ENCODE measurements at places on chromosomes 2 and 18. TPM values are rescaled to one million over a fixed set of nuclear protein-coding genes. Genes with fewer than 3 reads are reported as not detected.

DNA sequence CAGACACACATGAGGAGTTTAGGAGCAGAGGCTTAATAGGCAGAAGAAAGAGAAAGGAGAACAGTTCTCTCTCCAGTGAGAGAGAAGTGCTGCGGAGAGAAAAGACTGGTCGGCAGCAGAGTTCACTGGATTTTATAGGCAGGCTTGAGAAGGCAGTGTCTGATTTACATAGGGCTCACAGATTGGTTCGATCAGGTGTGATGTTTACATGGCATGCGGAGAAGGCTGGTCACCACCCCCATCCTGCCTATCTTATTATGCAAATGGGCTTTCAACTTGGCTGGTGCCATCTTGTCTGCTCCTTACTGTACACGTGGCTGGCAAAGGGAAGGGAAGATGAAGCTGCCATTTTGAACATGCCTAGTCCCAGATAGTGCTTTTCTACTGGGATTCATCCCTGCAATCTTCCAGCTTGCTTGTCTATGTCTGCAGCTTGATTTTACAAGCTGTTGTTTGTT is 113.4 kb downstream of the AP1S3 start:
- DNase-seq, result no peak

The ABCG8 gene
- total RNA-seq, result 0.23 TPM

The EPB41L5 gene
- 0.94 TPM for total RNA-seq

GRCh38 chr2:188978291-188979081 is 4.3 kb downstream of the COL3A1 start:
- DNase-seq, result no peak

The DUSP19 gene
- total RNA-seq, result 1.6 TPM

DNA sequence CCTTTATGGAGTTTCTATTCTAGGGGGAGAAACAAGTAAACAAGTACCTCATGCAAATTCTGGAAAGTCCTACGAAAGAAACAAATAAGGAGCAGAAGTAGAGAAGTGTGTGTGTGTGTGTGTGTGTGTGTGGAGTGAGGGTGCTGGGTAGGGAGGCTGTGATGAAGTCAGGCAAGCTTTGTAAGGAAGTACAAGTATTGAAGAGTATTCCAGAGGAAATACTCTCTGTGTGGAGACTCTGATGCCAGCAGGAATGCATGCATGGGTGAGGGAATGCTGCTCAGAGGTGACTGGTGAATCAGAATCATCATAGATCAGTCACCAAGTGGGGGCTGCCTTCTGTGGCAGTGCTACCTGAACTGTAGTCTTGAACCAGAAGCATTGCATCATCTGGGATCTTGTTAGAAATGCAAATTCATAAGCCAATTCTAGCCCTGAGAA is 34.5 kb downstream of the SLC4A3 start:
- no peak for DNase-seq

- DNase-seq, result no peak
Observed at GRCh38 chr2:9690716-9691498, 60.1 kb upstream of the YWHAQ start.

GRCh38 chr2:569681-570080 is 107.5 kb downstream of the TMEM18 start:
- DNase-seq, result no peak

The FSHR gene
- total RNA-seq, result not detected

The ARHGAP28 gene
- total RNA-seq, result not detected

The ANKRD30BL gene
- not detected for total RNA-seq

GRCh38 chr2:106358081-106358480 is 110.1 kb downstream of the RGPD3 start:
- DNase-seq, result no peak

GRCh38 chr2:59732871-59733566 is 820.4 kb downstream of the BCL11A start:
- no peak for DNase-seq

The COL3A1 gene
- total RNA-seq, result 0.43 TPM

GRCh38 chr2:175036582-175037018 is 31.4 kb upstream of the CHN1 start:
- DNase-seq, result no peak

- DNase-seq, result no peak
Observed at GRCh38 chr2:134671513-134671912, 47.3 kb downstream of the TMEM163 start.

DNA sequence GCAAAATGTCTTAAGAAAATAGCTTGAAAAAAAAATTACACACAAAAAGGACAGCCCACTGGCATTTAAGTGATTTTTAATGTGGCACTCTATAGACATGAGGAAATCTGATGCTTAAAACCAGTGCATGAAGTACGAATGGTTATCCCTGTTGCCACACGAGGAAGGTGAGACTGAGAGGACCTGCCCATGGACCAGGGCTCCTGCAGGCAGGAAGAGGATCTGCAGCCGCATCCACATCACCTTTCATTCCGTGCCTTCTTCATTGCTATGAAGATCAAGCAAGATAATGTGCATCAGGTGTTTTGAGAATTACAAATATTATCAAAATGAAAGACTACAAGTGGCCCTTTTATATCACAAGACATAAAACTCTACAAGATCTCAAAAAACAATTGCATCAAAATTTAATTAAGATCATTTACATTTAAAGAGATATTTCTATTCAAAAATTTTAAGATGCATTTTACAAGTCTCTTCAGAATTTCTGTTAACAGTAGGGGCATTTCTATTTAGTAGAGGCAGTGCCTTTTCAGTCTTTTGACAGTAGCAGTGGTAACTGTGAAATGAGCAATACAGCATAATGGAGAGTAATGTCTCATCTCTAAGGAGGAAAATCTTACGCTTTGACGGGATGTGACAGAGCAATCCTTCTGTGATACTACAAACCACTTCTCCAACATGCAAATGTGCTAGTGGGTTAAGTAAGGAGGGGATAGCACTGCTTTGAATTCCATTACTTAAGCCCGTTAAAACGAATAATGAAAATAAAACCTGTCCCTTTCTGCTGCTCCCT is 83.4 kb downstream of the SLC5A7 start:
- DNase-seq, result no peak

- DNase-seq, result no peak
Observed at GRCh38 chr2:65919550-65920188, 487.3 kb upstream of the SPRED2 start.

GRCh38 chr2:238158509-238159070 is at the start of gene ERFE:
ERFE (plus strand) TSS chr2:238158970; CDS start chr2:238159008, 38 bp downstream.
- DNase-seq, result peak; percentile 46

GRCh38 chr2:137190411-137191195 is 425.3 kb downstream of the THSD7B start:
- DNase-seq, result no peak

DNA sequence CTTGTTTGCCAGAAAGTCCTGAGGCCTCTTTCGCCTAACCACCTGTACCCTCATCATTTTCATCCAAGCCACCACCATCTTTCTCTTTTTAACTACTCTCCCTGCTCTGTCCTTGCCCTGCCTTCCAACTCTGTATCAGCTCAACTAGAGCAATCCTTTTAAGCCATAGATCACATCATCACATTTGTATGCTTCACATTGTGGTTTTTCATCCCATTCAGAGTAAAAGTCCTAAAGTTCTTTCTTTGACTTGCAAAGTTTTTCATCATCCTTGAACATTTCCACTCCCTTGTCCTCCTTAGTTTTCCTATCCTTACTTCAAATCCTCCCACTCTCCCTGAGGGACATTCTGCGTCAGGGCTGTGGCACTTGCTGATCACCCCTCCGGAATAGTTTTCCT is 73.9 kb downstream of the SLC39A10 start:
- no peak for DNase-seq

DNA sequence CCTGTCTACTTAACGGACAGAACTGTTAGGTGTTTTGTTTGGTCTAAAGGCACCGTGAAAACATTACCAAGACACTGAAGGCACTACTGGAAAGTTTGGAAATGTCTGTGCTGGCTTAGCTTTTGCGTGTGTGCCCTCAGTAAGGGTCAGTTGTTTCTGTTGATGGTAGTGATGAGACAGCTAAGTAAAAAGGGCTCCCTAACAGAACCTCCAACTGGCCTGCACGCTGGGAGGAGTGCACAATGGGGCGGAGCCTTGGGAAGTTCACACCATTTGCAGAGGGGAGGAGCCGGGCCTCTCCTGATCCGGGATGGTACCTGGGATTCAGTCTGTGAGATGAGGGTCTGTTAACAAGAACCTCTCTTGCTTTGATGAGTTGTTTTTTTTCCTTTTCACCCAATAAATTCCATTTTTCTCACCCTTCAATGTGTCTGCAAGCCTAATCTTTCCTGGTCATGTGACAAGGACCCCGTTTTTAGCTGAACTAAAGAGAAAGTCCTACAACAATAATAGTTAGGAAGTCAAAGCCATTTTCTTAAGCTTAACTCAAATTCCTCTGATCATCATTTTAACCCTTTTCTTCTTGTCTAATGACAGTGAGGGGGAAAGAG is 368.7 kb downstream of the PARD3B start:
- no peak for DNase-seq

DNA sequence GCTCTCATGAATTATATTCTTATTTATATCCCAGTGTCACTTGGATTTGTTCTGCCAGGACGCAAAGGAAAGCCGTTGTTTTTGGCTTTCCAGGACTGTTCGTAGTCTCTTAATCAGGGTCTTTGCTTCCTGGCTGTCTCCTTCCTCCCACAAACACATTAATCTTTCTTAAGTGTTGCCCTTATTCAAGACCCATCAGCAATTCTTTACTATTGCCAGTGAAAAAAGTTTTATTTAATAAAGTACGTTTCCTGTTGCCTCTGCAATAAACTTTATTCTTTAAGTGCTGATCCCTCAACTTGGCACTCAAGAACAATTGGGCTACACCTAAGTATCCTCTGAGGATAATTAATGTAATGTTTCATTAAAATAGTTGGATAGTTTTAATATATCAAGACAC is 68.3 kb upstream of the CYP20A1 start:
- DNase-seq, result no peak

DNA sequence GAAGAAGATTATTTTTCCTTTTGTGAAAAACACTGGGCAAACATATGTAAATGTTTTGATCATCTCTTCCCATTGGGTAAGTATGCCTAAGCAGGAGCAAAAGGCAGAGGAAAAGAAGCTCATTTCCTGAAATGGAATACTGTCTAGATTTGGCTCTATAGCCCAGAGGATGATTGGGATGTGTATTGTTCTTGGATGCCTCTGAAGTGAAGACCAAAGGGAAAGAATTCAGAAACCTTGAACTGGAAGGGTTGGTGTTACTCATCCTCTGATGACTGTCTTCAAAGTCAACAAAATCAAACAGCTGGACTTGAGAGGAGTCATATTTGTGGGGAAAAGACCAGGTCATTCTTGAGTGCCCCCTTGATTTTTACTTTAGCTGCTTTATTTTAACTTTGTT is 112.6 kb upstream of the NT5C1B start:
- no peak for DNase-seq

GRCh38 chr18:77087393-77088141 is 45.0 kb downstream of the MBP start:
- no peak for DNase-seq
